ENCODE measurements at places on chromosomes 11 and 22.

- DNase-seq, result no peak
Observed at GRCh38 chr11:6452219-6452618, 11.4 kb upstream of the HPX start.

DNA sequence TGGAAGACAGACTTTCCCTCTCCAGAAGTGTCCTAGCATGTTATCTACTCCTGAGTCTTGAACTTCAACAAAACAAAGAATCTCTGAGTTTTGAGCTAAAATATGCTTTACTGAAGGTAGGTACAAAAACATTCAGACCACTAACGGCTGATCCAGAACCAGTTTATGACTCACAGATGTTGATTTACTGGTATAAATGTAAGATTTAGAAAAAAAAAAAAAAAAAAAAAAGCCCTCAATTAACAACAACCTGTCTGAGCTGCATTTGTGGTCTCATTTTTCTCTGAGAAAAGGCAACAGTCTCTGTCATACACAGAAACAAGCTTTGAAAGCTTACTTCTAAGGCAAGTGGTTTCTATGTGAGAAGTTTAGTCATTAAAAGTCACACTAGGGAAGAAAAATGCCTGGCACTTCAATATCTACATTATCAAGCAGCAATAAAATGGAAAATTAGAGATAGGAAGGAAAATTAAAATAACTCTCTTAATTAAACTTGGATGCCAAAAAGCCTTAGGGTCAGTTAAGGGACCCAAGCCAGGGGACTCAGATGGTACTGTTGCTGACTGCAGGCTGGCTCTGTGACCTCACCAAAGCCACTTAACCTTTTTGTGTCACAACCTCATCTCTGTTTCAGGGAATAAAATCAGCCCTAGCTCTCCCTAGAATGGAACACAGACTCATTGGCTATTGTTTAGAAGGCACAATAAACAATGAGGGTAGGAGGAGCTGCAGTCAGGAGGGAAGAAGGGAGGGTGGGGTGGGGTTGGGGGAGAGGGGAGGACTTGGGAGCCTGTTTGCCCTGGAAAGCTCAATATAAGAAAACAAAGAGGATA is 61.7 kb downstream of the ETS1 start:
- no peak for DNase-seq

DNA sequence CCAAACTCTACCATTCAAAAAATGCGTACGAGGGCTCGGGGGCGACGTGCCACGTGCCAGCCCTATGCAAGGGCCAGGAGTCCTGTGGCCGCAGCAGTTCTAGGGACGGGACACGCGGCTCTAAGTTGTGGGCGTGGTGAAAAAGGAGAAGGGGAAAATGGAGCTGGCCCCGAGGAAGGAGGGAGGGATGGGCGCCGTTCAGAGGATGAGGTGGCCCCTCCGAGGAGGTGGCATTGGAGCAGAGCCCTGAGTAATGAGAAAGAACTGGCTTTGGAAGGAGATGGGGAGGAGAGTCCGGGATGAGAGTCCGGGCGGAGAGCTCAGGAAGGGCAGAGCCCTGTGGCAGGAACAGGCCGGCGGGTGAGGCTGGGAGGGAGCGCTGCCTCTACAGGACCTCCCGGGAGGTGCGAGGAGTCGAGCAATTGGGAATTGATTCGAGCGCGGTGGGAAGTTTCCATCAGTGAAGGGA is 21.0 kb downstream of the OTUB1 start:
- DNase-seq, result no peak

GRCh38 chr11:126488591-126489370 is 133.3 kb downstream of the ST3GAL4 start:
- DNase-seq, result no peak

GRCh38 chr11:125079151-125079877 is 16.2 kb downstream of the SLC37A2 start:
- DNase-seq, result no peak

GRCh38 chr11:1870721-1871466 is 18.0 kb downstream of the LSP1 start:
- DNase-seq, result no peak
